Stimulated activated CD8-positive, alpha-beta memory T cell treated with anti-CD3 and anti-CD28 coated beads, Interleukin-2, amount 100 ng/mL, for 48 hours (primary cell): ENCODE measurements at places on chromosomes 5 and 9.

GRCh38 chr5:170057311-170057710 lies 48.4 kb upstream of the FOXI1 start:
- no peak for DNase-seq

- no peak for DNase-seq
Observed at GRCh38 chr5:10489810-10490426, 48.2 kb downstream of the ROPN1L start.

- no peak for DNase-seq
Observed at GRCh38 chr5:80761966-80762365, 107.2 kb upstream of the DHFR start.

GRCh38 chr5:16864631-16865131 lies 71.4 kb downstream of the MYO10 start:
- DNase-seq: no peak

DNA sequence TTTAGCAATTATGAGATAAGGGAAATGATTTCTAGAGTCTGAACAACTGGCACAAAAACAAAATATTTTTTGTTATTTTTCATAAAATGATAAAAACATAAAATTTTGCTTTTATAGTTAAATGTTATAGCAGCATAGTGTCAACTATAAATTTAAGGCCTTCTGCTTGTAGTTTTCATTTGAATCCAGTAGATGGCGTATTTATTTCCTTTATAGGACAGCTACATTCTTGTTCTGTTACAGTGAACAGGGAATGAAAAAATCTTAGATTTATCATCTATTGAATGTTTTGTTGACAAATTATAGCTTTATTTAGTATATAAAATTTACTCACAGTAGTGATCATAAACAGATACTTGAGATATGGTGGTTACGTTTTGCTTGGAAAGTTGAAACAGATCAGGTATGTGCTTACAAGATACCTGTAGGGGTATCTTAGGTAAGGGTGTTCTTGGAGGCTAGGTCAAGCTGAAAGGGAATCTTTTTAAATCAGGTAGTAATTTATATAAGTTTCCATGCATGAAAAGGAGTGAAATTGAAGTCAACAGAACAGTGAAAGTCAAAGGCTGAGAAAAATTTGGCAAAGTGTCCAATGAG lies 239.3 kb upstream of the GRIN3A start:
- DNase-seq: no peak

DNA sequence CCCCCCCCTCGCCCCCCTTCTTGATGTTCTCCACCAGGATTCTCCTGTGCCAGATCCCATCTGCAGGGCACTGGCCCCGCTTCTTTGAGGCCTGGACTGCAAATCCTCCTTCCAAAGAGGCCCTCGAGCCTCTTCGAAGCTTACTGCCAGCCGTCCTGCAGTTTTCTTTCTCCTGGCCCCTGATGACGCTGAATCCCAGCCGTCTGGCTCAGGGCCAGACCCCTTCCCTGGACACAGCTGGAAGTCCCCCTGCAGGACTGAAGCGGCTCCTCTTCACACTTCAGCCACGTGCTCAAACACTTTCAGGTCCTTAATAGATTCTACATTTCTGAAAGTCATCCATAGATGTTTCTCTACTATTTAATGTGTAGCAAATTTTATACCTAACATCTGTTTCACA lies 121.5 kb downstream of the EHMT1 start:
- DNase-seq: no peak

DNA sequence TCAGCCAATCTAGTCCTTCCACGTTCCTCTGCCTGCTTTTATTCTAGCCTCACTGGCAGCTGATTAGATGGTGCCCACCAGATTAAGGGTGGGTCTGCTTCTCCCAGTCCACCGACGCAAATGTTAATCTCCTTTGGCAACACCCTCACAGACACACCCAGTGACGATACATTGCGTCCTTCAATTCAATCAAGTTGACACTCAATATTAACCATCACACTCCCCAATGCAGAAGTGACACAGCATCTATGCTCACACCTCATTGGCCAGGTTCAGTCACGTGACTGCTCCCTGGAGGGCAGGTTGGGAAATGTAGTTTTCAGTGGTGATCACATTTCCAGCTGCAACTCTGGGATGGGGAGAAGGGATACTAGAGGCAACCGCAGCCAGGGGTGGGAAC lies 13.0 kb downstream of the SUSD3 start:
- no peak for DNase-seq

- DNase-seq: no peak
Observed at GRCh38 chr5:91722736-91723467, 339.8 kb upstream of the ARRDC3 start.

DNA sequence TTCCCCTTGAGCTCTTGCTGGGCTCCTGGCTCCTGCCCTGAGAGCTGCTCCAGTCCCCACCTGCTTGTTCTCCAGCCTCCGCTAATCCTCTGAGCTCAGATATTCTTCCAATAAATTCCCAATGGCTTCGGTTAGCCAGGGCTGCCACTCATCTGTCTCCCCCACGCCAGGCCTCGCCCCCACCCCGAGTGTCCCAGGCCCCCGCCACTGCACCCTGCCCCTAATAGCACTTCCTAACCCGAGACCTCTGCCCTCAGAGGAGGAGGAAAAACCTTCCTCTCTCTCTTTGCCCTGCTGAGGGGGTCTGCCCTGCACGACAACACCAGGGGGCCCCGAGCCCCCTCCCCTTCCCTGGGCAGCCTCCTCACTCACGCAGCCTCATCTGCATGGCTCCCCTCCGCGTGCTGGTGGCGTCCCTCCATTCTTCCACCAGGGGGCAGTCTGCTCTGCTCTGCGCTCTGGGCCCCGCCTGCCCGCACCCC lies 5.4 kb upstream of the LCN15 start:
- DNase-seq: peak; percentile 44

DNA sequence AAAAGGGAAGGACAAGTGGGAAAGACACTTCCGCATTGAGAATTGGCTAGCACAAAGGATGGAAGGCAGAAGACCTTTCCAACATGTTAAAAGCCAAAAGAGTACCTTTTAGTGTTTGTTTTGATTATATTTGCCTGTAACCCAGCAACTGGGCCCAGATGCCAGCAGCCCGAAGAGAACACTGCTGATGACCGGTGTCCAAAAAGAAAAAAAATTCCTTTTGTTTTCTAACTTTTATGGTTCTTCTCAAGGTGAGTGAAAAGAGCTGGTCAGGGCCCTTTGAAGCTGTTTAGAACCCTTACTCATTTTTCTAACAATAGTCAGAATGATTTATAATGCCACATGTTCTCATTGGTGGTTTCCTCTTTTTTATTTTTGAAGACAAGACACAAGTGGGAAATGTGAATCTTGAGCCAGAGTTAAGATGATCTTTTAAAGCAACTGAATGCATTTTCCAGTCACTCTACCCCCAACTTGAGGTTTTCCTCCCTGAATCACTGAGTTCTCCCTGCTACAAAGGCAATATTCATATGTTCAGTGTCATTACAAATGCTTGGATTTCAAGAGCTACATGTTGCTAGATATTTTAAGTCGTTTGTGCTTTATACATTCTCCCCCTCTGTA lies 32.3 kb upstream of the ZNF462 start:
- DNase-seq: no peak

DNA sequence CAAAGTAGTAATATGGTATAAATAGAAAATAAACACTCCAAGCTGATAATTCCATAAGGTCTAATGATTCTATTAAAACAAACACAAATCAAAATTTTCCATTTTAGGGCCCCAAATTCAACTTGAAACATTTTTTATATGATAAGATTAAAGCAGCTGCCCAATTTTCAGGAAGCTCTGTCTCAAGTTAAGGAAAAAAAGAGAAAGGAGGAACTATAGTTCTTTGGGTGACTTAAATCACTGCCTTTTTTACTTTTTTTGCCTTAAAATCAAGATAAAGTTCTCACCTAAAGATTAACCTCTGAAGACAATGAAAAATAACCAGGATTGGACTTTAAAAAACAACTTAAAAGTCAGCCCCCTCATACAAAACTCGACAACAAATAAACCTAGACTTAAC lies 76.0 kb upstream of the IFNE start:
- DNase-seq: no peak

DNA sequence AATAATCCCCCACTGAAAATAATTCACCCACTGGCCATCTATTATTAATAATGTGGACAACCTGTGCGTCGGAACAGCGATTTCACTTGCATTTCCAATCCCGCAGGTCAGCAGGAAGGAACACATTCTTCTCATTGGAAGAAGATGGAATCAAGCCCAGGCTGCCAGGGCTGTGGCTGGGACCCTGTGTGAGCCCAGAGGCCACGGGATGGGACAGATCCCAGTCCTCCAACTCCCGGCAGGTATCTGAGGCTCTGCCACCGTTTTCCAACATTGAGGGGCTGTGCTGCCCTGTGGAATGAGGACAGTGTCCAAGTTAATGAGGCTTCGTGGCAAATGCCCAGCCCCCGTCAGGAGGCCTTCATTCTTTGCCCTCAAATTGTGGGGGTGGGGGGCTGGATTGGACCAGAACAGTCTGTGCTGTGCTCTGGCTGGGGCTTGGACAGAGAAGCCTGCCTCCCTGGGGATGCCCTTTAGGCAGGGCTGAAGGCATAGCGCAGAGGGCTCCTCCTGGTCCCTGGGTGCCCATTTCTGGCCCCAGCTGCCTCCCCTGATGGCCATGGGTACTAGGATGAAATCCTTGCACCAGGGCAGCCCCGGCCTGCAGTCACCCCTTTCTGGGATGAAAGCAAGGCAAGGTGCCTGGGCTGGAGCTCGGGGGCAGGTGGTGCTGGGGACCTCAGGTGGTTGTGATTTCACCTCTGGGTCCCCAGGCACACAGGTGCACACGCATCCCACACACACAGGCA lies 195.0 kb upstream of the PPP1R26 start:
- no peak for DNase-seq

- DNase-seq: no peak
Observed at GRCh38 chr9:7536310-7536939, 263.2 kb downstream of the DMAC1 start.

DNA sequence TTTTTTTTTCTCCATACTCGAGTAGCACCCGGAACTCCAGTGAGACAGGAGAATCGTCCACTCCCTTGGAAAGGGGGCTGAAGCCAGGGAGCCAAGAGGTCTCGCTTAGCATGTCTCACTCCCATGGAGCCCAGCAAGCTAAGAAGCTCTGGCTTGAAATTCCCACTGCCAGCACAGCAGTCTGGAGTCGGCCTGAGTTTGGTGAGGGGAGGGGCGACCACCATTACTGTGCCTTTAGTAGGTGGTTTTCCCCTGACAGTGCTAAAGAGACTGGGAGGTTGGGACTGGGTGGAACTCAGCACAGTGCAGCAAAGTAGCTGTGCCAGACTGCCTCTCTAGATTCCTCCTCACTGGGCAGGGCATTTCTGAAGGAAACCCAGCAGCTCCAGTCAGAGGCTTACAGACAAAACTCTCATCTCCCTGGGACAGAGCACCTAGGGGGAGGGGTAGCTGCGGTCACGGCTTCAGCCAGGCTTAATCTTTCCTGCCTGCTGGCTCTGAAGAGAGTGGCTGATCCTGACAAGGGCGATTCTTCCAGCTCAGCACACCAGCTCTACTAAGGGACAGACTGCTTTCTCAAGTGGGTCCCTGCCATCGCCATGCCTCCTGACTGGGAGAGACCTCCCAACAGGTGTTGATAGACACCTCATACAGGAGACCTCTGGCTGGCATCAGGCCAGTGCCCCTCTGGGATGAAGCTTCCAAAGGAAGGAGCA lies 414.5 kb upstream of the ZNF608 start:
- DNase-seq: no peak

DNA sequence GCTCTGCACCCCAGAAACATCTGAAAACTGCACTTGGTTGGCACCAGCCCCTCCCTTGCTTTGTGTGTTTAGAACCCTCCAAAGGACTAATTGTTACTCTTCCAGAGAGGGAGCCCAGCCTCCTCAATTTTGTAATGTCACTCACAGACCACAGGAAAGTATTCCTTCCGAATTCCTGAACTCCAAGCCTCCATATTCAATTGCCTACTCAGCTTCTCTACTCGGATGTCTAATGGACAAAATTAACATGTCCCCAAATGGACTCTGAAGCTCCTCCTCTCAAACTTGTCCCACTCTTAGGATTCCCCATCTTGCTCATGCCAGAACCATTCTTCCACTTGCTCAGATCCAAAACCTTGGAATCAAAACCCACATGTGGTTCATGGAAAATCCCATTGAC lies 3.9 kb upstream of the TMEM171 start:
- DNase-seq: no peak

DNA sequence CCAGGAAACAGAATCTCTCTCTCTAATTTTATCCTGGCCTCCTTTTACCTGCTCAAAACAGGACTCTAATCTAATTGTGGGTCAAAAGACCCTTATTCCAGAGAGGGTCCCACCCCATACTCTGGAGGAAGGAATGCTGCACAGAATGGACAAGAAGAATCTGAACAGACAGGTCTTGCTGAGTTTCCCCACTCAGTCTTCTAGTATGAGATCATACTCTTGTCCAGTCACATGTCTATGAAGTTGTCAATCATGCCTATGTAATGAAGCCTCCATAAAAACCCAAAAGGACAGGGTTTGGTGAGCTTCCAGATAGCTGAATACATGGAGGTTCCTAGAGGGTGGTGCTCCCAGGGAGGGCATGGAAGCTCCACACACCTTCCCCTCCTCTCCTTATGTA lies 123.9 kb upstream of the FER start:
- DNase-seq: no peak

DNA sequence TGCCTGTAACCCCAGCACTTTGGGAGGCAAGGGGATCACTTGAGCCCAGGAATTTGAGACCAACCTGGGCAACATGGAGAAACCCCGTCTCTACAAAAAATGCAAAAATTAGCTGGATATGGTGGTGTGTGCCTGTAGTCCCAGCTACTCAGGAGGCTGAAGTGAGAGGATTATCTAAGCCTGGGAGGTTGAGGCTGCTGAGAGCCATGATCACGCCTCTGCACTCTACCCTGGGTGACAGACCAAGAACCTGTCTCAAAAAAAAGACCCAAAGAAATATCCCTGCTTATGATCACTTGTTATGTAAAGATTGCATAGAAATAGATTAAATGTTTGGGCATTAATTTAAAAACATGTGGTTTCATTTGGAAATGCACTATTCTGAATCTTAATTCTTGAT lies 125.1 kb downstream of the UGCG start:
- no peak for DNase-seq

DNA sequence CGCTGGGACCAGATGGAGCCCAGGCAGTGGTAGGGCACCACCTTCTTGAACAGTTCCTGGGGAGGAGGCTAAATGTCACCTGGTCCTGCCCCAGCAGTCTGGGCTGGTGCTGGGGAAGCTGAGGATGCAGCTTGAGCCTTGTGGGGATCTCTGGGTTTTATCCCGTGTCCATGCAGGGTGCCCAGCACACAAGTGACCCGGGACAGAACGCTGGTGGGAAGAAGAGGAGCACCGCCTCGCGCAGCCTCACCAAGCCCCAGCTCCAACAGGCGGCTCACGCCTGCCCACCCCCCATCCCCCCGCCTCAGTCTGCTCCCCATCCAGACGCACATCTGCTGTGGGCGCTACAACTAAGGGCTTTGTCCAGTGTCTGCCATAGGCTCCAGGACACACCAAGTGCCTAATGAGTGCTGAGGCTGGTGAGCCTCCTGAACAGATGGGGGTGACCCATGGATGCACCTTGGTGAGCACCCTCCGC lies 13.8 kb downstream of the RALGDS start:
- DNase-seq: no peak

GRCh38 chr5:99543841-99544240 lies 615.0 kb upstream of the CHD1 start:
- DNase-seq: no peak

- DNase-seq: no peak
Observed at GRCh38 chr5:122471031-122471751, 159.2 kb downstream of the SNCAIP start.

- no peak for DNase-seq
Observed at GRCh38 chr5:93580927-93581445, at the start of gene NR2F1-AS1. Gene NR2F1-AS1 (minus strand): TSS chr5:93581219.

GRCh38 chr5:133265720-133266526 lies 214.1 kb downstream of the HSPA4 start:
- DNase-seq: no peak
